ENCODE measurements at places on chromosomes 2 and 18.

- no peak for DNase-seq
Observed at GRCh38 chr2:80519699-80520291, 215.2 kb upstream of the LRRTM1 start.

DNA sequence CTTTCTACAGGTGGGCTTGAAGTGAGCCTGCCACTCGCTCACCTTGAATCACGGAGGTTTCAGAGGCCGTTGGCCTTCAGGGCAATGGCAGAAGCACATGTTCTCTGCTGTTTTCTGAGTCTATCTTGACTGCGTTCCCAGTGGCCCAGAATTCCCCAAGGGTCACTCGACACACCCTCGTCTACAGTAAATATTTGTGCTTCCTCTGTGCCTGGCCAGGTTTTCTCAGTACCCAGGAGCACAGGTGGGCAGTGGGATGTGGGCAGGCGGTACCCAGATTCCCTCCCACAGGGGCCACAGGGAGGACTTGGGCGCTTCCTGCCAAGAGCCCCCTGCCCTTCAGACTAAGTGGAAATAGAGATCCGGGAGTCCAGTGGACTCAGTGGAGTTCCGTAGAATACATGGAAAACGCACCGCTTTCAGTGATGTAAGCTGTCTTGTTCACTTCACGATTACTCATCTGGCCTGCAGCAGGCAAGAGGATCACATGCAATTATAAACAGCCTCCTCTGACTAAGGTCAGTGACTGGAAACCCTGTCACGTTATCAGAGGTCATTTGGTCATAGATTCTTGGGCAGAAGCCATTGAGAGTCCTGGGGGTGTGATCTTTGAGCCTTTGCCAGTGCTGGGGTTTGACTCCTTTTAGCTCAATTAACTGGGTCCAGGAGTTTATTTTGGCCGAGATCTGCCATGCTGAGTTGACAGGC lies 179.8 kb downstream of the NEDD4L start:
- no peak for DNase-seq

DNA sequence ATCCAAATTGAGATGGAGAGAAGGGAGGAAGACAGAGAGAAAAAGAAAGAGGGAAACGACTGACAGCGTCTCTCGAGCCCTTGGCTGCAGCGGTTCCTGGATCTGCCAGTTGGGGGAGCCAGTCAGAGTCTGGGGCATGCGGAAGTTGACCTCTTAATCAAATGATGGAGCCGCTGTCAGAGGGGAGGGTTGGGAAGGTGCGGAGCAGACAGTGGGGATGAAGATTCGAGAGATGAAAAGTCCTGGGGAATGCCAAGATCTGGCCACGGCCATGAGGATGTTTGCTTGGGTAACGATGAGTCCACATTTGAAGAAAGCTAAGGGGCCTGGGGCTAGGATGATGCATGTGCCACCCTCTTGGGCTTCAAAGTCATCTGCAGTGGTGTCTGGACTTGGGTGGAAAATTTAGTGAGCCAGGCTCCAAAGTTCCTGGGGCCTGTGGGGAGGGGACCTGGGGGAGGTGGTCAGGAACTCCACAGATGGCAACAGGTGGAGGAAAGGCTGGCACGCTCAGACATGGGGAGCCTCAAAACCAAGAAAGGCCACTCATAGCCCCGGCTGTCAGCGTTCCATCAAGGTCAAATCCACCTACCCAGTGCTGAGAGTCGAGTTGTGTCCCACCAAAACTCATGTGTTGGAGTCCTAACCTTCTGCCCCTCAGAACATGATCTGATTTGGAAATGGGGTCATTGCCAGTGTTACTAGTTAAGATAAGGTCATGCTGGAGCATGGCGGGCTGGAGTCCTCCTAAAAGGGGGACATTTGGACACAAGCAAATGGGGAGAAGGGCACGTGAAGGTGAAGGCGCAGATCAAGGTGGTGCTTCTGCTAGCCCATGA lies 200.1 kb downstream of the NDUFA10 start:
- DNase-seq, result no peak

- no peak for DNase-seq
Observed at GRCh38 chr2:238511614-238511950, 84.9 kb downstream of the ASB1 start.

DNA sequence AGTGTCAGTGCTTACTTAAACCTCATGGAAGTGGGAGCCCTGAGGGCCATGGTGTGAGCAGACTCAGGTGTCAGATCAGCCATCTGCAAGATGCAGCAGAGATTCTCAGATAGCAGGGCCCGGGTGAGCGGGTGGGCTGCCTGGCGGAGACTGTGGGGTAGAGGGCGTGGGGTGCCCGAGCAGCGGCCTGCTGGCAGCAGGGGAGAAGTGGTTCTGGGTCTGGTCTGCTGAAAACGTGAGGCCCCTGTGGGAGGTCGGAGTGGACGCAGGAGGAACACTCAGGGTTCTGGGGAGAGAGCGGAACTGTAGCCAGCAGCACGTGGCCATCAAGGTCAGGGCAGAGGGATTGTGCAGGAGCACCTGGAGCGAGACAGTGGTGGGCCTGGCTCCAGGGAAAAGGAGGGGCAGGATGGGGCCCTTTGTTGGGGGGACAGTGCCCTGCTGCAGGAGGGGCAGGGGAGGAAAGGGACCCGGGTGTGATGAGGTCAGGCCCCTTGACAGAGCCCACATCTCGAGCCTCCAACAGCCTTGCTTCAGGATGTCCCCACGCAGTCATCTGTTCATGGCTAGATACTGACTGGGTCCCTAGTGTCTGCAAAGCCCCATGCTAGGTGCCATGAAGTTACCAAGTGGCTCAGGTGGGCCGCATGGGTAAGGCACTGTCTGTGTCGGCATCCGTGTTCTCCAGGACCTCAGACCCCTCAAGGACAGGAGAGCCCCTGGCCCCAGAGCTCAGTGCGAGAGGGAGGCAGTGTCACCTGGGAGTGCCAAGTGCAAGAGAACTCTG lies 2.7 kb upstream of the ESPNL start:
- DNase-seq, result no peak

DNA sequence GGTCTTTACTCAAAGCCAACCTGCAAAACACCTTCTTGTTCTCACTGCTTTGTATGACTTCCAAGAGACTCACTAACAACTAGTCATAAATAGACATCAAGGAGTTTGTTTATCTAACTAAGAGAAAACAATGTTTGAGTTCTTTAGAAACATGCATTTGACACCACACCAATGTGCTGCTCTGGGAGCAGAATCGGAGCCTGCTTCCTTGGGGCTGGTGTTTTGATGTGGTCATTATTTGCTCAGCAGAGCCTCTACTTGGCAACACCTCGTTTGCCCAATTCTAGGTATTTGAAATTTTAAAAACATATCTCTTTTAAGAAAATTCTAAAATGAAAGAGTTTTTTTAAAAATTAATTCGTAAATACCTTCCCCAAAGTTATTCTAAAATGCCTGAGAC lies 167.5 kb downstream of the BCL2 start:
- no peak for DNase-seq

DNA sequence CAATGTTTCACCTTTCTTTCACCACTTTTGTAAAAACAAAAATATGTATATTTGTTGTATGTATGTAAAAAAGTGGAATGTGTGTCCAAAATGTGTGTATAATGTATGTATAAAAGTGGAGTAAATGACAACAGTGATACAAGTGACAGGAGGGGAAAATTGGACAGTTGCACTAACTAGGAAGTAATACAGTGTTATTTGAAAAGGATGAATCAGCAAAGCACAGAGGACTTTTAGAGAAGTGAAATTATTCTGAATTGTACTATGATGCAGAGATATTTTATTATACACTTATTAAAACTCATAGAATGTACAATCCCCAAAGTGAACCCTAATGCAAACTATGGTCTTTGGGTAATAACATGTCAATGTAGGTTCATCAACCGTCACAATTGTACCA lies 331.3 kb upstream of the CNTNAP5 start:
- no peak for DNase-seq

DNA sequence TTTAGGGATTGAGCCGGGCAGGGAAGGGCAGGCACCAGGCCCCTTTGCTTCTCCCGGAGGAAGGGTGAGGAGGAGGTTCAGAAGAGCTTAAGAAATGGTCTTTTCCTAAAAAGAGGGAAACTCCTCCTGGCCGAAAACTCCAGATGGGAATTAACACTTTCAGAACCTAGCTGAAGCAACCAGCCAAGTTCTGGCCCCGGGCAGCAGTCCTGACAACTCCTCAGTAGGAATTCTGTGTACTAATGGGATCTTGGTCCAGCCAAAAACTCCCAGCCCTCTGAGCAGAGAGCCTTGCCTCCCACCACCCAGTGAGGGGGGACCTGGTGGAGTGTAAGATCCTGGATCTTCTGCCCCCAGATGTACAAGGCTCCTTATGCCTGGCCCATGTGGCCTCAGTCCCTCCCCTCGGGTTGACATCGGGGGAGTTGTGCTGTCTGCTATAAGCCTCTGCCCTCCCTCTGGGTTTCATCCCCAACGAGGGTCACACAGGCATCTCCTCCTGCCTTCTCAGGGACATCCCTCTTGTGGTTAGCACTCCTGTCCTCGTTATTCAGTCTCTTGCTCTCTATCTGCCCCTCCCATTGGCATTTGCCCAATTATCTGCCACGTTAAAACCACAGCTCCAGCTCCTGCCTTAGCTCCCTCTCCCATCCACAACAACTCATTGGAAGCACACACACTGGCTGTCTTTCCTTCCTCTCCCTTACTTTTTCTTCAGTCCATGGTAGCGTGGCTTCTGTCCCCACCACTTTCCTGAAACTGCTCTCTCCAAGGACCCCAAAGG lies 184.6 kb downstream of the CYP26B1 start:
- no peak for DNase-seq

- DNase-seq, result no peak
Observed at GRCh38 chr2:157395811-157396210, 48.1 kb downstream of the CYTIP start.

DNA sequence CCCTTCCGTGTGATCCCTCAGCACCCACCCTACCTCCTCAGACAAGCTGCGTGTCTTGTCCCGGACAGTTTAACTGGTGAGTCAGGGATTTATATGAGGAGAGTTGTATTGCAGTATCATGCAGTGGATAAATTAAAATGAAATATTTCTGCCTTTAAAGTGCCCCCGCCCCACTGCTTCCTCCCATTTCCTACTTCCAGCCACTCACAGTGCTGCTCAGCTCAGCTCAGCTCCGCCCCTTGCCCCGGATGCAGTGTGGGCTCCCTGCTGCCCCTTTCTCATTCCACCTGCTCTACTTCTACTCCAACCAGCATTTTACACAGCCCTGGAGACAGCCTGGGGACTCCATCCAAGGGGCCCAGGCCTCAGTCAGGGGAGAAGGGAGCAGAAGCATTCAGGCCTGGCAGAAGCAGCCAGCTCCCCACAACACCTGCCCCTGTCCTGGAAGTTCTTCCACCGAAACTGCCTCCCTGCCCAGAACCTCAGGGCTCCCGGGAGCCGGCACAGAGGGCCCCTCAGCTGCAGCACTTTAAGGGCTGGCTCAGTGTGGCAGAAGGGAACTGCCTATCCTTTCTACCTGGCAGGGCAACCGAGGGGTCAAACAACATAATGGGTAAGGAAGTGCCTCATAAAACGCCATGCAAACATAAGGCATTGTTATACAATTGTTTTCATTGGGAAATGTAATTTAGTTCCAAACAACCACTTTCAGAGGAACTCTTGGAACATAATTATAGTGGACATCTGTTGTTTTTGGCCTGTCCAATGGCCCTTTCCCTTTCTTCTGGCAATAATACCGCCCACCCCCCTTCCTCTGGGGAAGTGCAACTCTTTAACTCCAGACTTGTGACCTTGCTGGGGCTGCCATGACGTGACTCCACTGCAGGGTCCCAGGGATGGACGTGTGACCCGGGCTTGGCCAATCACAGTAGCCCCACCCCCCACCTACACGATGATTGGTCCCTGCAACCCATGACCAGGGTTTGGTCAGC lies 102.3 kb downstream of the LIPG start:
- DNase-seq, result no peak

DNA sequence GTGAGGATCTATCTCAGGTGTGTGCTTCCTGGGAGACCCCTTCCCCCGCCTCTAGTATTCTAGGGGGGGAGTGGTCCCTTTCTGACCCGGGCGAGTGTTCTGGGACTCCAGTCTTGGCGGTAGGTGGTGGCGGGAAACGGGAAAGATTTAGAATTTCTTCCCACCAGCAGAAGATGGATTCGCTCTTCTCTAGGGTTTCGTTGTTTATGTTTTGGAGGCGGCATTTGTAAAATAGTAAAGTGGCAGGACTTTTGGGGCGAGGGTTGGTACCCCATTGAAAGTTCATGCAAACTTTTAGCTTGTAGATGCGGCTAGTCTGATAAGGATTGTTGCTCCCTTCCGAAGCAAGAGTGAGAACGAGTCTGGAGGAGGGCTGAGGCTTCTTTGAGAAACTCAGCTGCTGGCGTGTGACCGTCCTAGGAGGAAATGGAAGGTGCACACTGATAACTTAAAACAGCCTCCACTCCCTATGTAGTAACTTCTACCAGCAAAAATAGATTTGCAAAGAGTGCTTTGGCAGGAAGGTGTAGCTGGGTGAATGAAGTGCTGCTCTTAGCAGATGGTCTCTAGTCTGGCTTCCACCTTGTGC lies 412 bp downstream of the GPD2 start:
- DNase-seq, result no peak

- DNase-seq, result no peak
Observed at GRCh38 chr2:118122594-118123281, 34.5 kb downstream of the INSIG2 start.

- no peak for DNase-seq
Observed at GRCh38 chr2:167972746-167973145, 274.6 kb downstream of the STK39 start.

DNA sequence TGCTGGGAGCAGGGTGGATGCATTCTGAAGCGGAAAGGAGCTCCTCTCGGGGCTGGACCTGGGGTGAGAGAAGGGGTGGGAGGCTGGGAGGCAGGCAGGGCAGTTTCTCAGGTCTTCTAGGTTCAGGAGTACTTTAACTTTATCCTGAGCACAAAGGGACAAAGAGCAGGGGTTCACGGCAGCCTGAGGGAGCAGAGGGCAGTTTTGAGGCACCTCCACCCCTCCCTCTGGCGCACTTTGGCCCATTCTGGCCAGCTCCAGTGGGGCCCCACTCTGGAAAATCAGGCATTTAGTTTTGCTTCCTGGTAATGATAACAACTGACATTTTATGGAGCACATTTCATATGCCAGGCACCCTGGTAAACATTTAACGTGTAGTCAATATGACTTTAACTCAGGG lies 14.3 kb downstream of the B3GNT7 start:
- DNase-seq, result no peak

DNA sequence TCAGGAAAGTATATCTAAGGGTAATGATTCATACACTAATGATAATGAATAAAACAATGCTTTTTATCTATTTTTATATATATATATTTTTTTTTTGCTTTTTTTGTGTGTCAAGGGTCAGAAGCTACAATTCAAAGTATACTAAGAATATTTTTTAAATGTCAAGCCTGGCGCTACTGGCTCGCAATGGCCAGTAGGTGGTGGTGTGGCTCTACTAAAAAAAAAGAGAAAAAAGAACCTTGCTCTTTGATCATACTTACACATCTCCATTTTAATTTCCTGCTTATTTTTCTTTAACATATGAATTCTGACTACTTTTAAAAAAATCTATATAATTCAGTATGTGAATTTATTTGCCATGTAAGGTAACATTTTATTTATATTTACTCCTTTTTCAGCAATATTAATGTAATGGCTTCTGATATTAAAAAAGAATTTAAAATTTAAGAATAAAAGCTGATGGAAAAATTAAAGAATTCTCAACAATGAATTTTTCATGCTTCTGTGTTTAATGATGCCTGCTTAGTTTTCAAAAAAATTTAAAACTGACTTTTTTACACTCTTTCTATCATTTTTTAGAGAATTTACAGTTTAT lies 232.9 kb downstream of the GULP1 start:
- no peak for DNase-seq
